Left ventricle myocardium inferior (tissue), 1 donor: ENCODE measurements at places on chromosomes 7 and 10. TPM values are rescaled to one million over a fixed set of nuclear protein-coding genes. Genes with fewer than 3 reads are reported as not detected.

DNA sequence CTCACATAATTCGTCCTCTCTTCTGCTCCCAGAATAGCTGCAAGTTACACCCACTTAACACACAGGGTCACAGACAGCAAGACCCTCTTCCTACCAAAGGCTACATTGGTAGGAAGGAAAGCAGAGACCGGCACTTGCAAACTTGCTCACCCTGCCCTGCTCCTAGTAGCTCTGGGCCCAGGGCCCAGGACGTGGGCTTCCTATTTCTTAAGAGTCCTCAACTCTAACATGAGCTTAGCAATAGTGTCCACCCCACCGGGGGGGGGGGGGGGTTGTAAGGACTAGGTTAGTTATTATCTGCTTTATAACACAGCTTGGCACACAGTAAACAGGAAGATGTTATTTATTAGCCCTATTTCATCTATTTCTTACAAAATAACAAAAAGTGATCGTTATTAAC lies 106.6 kb downstream of the GRB10 start:
- peaks cover 9% of the 10 kb centered on the region for H3K36me3 ChIP-seq
- H3K4me1 ChIP-seq, result peaks cover 64% of the 10 kb centered on the region
- no peaks in the 10 kb centered on the region for H3K27me3 ChIP-seq
- peak overlapping the region; percentile 50 for H3K27ac ChIP-seq
- DNase-seq, result no peak

DNA sequence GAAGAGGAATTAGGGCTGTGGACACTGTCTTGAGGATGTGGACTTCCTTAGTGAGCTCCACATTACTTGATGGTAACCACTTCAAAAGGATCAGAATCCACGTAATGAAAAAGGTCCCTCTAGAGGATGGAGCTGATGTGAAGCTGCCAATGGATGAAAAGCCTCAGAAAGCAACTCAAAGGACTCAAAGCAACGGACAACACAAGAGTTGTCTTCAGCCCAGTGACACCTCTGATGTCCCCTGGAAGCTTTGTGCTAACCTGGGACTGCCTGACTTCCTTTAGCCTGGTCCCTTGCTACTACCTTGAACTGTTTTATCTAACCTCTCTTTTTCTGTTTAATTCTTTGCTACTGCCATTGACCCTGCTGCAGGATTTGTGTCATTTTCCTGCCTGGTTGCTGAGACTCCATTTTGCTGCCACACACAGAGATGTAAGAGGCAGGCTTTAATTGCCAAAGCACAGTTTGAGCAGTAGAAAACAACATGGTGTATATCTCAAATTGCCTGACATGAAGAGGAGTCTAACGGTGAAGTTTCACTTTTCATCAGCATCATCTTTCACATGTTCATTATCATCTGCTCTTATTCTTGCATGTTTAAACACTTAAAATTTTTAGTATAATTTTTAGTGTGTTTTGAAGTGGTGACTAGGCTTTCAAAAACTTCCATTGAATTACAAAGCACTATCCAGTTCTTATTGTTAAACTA lies 11.1 kb upstream of the SGCE start:
- H3K27ac ChIP-seq, result no peak overlapping the region
- no peak for DNase-seq
- H3K4me1 ChIP-seq, result no peaks in the 10 kb centered on the region
- no peaks in the 10 kb centered on the region for H3K36me3 ChIP-seq
- H3K27me3 ChIP-seq, result no peaks in the 10 kb centered on the region

DNA sequence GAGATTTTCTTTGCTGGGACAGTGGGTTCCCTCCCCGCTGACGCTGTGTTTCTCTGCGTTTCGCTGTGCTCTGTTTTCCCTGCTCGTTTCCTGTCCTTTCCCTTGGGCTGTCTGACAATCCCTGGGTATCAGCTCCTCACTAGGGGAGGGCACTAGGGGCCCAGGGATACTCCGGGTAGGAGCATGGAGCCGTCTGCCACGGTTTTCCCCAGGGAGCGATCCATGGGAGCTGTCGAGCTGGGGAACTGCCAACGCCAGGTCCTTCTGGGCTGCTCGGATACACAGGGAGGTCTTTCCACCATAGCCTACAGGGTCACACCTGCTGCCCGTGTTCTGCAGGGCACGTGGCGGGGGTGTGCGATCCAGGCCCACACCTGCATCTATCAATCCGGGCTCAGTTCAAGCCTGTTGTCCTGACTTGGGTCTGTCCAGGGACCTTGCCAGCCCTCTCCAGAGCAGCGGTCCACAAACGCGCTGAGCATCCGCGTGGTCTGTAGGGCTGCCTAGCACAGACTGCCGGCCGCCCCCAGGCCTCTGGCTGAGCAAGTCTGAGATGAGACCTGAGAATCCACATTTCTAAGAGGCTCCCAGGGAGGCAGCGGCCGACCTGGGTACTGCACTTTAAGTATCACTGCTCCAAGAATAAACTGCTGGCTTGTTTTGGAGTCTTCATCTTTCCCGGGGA lies 263.1 kb downstream of the ELFN1 start:
- H3K4me1 ChIP-seq, result peaks cover 2% of the 10 kb centered on the region
- peaks cover 7% of the 10 kb centered on the region for H3K36me3 ChIP-seq
- H3K27me3 ChIP-seq, result no peaks in the 10 kb centered on the region
- DNase-seq, result no peak

DNA sequence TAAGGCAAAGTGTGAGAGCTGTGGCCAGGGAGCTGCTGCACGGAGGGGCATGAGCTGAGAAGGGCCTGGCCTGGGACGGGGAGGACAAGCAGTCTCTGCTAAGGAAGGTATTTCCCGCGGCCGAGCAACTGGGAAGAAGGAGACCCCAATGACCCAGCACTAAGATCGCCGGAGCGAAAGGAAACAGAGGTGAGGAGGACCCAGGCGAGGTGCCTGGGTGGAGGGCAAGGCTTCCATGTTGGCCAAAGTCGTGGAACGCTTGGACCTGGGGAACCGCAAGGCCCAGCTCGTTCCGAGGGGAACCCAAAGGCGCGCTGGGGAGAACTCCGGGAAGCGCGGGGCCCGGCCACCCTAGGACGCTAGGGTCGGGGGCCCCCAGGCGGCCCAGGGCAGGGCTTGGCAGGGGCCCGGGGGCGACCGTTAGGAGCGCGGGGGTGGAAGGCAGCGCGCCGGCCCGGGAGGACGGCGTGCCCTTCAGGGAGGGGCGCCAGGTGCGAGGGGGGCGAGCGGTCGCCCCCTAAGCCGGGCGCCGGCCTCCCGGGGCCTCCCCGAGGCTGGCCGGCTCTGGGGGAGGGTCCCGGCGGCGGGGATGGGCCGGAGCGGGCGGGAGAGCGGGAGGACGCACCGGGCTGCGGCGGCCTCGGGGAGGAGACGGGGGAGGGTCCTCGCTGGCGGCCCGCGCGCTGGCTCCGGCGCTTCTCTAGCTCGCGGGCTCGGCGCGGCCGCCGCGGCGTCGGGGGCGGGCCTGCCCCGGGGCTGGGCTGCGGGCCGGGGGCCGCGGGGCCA lies 545 bp downstream of the GIGYF1 start:
- peak overlapping the region; percentile 97 for H3K4me3 ChIP-seq
- peak overlapping the region; percentile 88 for H3K27ac ChIP-seq
- peaks cover 59% of the 10 kb centered on the region for H3K4me1 ChIP-seq
- no peaks in the 10 kb centered on the region for H3K27me3 ChIP-seq
- H3K36me3 ChIP-seq, result peaks cover 8% of the 10 kb centered on the region

GRCh38 chr10:31147210-31147608 lies 115.5 kb upstream of the ZNF438 start:
- peak overlapping the region; percentile 39 for H3K4me3 ChIP-seq
- peaks cover 23% of the 10 kb centered on the region for H3K4me1 ChIP-seq
- DNase-seq, result no peak
- no peaks in the 10 kb centered on the region for H3K27me3 ChIP-seq
- peak overlapping the region; percentile 77 for H3K27ac ChIP-seq

GRCh38 chr7:82740246-82740848 lies 296.8 kb upstream of the CACNA2D1 start:
- H3K4me3 ChIP-seq, result no peak overlapping the region
- no peaks in the 10 kb centered on the region for H3K4me1 ChIP-seq
- no peaks in the 10 kb centered on the region for H3K27me3 ChIP-seq
- DNase-seq, result no peak
- H3K36me3 ChIP-seq, result no peaks in the 10 kb centered on the region

- H3K27me3 ChIP-seq, result no peaks in the 10 kb centered on the region
- DNase-seq, result no peak
- H3K4me1 ChIP-seq, result no peaks in the 10 kb centered on the region
- H3K36me3 ChIP-seq, result no peaks in the 10 kb centered on the region
- H3K4me3 ChIP-seq, result no peak overlapping the region
- H3K27ac ChIP-seq, result no peak overlapping the region
These were observed 11.9 kb upstream of the COL1A2 start for GRCh38 chr7:94382746-94383145.

DNA sequence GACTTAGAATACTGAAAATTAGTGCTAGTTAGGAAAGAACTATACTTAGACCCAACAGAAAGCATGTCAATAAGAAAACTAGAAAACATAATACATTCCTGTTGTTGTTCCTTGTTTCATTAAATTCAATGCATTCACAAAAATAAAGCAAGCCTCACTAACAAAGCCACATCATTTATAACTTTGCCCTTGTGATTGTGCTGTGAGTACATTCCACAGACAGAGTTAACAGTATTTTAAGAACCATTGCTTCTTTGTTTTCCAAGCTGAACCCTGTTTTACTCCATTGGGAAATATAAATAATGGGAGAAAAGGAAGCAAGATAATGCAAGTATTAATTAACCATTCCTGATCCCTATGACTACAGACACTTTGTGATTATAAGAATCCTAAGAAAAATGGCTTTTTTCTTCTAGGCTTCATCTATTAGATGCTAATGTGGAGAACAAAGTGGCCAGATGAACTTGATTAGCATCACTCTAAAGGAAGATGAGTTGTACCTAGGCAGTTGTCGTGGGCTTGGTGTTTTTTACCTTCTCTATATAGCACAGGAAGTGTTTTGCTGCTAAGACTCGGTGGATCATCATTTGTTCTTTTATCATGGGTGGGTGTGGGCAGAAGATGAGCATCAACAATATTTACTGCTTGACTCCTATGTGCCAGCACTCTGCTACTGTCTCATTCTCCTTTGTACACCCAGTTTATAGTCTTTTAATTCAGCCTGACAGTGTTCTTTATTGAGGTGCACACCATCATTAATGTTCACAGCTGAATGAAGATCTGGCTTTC lies 34.2 kb upstream of the ZNRF2 start:
- H3K36me3 ChIP-seq, result no peaks in the 10 kb centered on the region
- H3K4me1 ChIP-seq, result peaks cover 36% of the 10 kb centered on the region
- no peak overlapping the region for H3K4me3 ChIP-seq
- no peak overlapping the region for H3K27ac ChIP-seq
- peaks cover 9% of the 10 kb centered on the region for H3K27me3 ChIP-seq

- H3K4me3 ChIP-seq, result no peak overlapping the region
- no peak for DNase-seq
- no peaks in the 10 kb centered on the region for H3K27me3 ChIP-seq
- no peaks in the 10 kb centered on the region for H3K36me3 ChIP-seq
These were observed 88.3 kb downstream of the CHN2 start for GRCh38 chr7:29282819-29283414.

DNA sequence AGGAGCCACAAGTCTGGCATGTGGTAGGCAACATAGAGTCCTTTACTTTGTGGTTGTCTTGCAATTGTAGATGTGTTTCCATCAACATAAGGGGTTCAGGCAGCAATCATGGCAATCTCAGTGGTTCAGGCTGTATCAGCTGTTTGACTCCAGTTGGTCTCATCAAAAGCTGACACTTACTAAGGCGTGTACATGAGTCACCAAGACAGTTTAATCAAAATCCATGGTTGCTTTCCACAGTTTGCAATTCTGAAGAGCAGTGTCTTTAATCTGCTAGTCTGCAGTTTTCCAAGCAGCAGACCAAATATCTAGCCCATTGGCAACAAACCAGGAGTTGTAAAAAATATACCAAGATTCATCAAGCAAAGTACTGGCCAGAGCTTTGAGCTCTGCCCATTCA lies 210.2 kb downstream of the MDFIC start:
- no peaks in the 10 kb centered on the region for H3K27me3 ChIP-seq
- no peak for DNase-seq
- no peak overlapping the region for H3K27ac ChIP-seq
- no peaks in the 10 kb centered on the region for H3K36me3 ChIP-seq
- H3K4me3 ChIP-seq, result no peak overlapping the region
- no peaks in the 10 kb centered on the region for H3K4me1 ChIP-seq

DNA sequence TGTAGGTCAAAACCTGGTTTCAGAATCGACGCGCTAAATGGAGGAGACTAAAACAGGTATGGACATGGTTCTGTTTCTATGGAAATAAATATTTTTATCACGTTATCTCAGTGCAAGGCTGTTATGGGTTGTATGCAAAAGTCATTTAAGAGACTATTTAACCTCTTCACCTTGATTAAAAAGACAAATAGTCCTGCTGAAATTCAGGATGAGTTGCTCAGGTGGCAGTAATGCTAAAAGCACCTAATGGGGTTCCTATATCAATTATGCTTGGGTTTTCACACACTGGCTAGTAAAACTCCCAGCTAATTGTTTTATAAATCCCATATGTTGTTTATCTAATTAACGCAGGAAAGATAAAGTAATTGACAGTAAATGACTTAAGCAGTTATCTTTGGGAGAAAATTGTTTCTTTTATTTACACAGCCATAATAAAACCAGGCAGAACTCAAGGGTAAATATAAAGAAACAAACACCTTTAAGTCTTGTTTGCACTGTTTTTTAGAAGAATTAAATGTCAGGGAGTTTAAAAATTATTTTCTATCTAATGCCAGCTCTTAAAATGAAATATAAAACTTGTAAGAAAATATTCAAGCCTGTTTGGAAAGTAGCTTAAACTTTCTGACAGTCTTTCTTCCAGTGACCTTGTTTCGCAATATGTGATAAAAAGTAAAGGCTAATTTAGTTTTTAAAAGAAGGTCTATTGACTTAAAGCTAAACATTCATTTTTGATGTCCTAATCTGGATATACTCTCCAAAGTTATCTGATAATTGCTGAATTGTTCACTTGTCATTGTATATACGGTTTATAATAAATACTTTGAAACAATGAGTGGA lies 3.2 kb downstream of the HHEX start:
- peak overlapping the region; percentile 77 for H3K4me3 ChIP-seq
- peaks cover 41% of the 10 kb centered on the region for H3K4me1 ChIP-seq
- no peak for DNase-seq
- H3K27me3 ChIP-seq, result peaks cover 100% of the 10 kb centered on the region
- H3K27ac ChIP-seq, result no peak overlapping the region
- peaks cover 9% of the 10 kb centered on the region for H3K36me3 ChIP-seq

Gene OGDH
- total RNA-seq, result 677 TPM

Gene PNLIP
- not detected for total RNA-seq

Gene MAGI2
- 4.5 TPM for total RNA-seq

Gene BLOC1S2
- total RNA-seq, result 21.0 TPM
